Gastrocnemius medialis (tissue), 4 donors: ENCODE measurements at places on chromosomes 7 and 10. TPM values are rescaled to one million over a fixed set of nuclear protein-coding genes. Genes with fewer than 3 reads are reported as not detected.

DNA sequence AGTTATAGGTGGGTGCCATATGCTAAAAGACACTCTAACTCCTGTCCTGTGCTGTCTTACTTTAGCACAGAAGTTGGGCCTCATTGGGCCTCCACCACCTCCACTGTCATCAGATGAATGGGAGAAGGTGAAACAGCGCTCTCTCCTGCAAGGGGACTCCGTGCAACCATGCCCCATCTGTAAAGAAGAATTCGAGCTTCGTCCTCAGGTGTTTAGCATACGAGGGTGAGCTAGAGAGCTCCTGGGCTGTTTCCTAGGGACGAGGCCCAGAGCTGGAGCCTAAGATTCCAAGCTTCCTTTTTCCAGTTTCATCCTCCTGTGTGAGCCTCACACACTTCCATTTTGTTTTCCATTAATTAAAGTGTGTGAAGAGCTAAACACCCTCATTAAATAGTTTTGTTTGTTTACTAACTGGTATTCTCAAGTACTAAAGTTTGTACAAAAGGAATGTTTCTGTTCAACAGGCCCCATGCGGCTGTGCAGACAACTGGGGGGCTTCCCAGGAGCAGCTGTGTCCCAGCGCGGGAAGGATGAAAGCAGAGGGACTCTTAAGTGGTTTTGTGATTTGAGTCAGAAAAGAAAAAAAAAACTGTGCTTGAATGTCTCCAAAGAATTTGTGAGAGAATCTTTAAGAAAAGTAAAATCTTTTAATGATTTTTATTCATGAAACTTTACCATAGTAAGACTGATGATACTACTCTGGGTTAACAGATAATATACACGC lies 14.1 kb downstream of the RNF32 start:
- H3K27me3 ChIP-seq: peaks cover 9% of the 10 kb centered on the region
- no peak for DNase-seq
- H3K4me1 ChIP-seq: no peaks in the 10 kb centered on the region
- H3K36me3 ChIP-seq: no peaks in the 10 kb centered on the region
- H3K27ac ChIP-seq: no peak overlapping the region

DNA sequence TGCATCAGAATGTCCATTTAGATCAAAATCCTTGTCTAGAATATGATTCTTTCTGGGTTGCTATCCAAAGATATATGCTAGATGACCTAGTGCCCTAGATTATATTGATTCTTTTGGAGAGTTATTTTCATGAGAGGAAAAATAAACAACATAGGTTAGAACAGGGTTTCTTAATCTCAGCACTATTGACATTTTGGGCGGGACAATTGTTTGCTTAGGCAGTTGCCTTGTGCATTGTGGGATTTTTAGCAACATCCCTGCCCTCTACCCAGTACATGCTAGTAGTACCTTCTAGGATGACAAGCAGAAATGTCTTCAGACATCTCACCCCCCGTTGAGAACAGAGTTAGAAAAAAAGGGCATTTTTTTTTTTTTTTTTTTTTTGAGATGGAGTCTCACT lies 25.1 kb upstream of the LAMB1 start:
- no peaks in the 10 kb centered on the region for H3K27me3 ChIP-seq
- H3K27ac ChIP-seq: no peak overlapping the region
- no peak for DNase-seq
- no peaks in the 10 kb centered on the region for H3K36me3 ChIP-seq
- H3K4me1 ChIP-seq: no peaks in the 10 kb centered on the region
- H3K4me3 ChIP-seq: no peak overlapping the region

DNA sequence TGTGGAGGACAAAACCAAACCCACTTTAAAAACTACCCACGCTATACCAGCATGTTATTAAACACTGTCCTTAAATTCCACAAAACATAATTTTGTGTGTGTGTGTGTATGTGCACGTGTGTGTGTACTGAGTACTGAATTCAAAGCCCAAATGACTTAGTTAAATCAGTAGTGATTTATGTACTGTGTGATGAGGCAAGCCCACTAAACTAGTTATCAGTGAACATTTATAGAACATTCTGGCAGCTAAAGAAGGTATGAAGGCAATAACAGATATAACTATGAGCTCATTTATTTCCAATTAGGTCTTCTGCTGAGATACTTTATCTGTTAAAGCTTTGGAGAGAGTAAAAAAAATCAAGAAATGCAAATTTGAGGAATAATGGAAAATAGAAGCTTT lies 115.1 kb downstream of the CPED1 start:
- no peak for DNase-seq
- H3K4me3 ChIP-seq: no peak overlapping the region
- peaks cover 29% of the 10 kb centered on the region for H3K4me1 ChIP-seq
- peak overlapping the region; percentile 49 for H3K27ac ChIP-seq

CARD11 gene
- 0.13 TPM for total RNA-seq
